ENCODE measurements at places on chromosomes 3 and 15. TPM values are rescaled to one million over a fixed set of nuclear protein-coding genes. Genes with fewer than 3 reads are reported as not detected.

The TMEM108 gene
- not detected for total RNA-seq

The LAMB2 gene
- not detected for total RNA-seq

The CHL1 gene
- not detected for total RNA-seq

The GOLGA8S gene
- total RNA-seq: 0.31 TPM

The PP2D1 gene
- not detected for total RNA-seq

The C3orf80 gene
- not detected for total RNA-seq

The CCDC54 gene
- not detected for total RNA-seq

The GOLGA8M gene
- total RNA-seq: 1.7 TPM

The TTBK2 gene
- total RNA-seq: 12.1 TPM

The HCLS1 gene
- 339 TPM for total RNA-seq

The CCDC9B gene
- total RNA-seq: 0.81 TPM

The CCDC39 gene
- not detected for total RNA-seq

The PLCL2 gene
- 50.9 TPM for total RNA-seq

The MAP6D1 gene
- 1.8 TPM for total RNA-seq

The SLC22A14 gene
- not detected for total RNA-seq

The TMEM212 gene
- total RNA-seq: not detected

The C3orf22 gene
- total RNA-seq: not detected

The ATP2B2 gene
- total RNA-seq: not detected

The FAM3D gene
- total RNA-seq: not detected

The IREB2 gene
- 52.9 TPM for total RNA-seq

The RLBP1 gene
- not detected for total RNA-seq

The OXTR gene
- total RNA-seq: 0.65 TPM

The RBP2 gene
- not detected for total RNA-seq

The TMEM202 gene
- total RNA-seq: not detected

The PCSK6 gene
- 0.74 TPM for total RNA-seq

The CCR8 gene
- total RNA-seq: 0.74 TPM

The LRTM1 gene
- total RNA-seq: not detected

The GATM gene
- total RNA-seq: 1.6 TPM

The HRG gene
- not detected for total RNA-seq

The GLDN gene
- total RNA-seq: not detected

The KBTBD13 gene
- total RNA-seq: not detected

The FBXL2 gene
- total RNA-seq: not detected

The GASK1A gene
- total RNA-seq: not detected

The CLSTN2 gene
- not detected for total RNA-seq

The IMPG2 gene
- 0.50 TPM for total RNA-seq

The MESP2 gene
- total RNA-seq: not detected

The PLS1 gene
- 2.1 TPM for total RNA-seq

All from activated CD4-positive, alpha-beta T cell treated with anti-CD3 and anti-CD28 coated beads, Interleukin-2, amount 10 ng/mL, durations not matched to agents 7 days and 5 days (primary cell).